Effector CD4-positive, alpha-beta T cell (primary cell): ENCODE measurements at places on chromosomes 7 and 10.
A peak's percentile ranks its signal among the peaks of the same experiment; 100 is the strongest.

- no peak for DNase-seq
Observed at GRCh38 chr10:95505641-95506040, 55.5 kb downstream of the SORBS1 start.

DNA sequence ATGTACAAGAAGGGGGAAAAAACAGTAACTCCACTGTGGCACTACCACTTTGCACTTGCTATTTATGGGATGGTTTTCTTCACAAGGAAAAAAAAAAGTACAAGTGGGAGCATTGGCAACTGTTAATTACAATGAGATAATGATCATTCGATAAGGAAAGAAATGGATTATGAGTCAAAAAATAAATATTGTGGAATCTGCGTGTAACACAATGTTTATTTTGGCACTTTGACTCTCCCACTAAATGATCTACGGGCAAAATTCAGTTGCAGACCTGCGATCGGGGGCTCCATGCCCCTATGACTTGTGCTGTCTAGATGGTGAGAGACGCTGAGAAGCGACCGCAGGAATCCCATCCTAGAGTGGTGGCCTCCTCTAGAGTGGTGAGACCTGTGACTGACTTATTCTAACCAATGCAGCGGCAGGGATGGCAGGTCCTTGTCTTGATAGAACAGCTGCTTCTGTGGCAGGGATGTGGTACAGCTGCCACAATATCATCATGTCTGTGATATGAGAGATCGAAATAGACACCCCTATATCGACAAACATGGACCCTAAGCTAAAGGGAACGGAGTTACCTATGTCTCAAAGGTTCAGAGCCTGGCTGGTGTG is 345.0 kb upstream of the KLF6 start:
- DNase-seq: no peak

DNA sequence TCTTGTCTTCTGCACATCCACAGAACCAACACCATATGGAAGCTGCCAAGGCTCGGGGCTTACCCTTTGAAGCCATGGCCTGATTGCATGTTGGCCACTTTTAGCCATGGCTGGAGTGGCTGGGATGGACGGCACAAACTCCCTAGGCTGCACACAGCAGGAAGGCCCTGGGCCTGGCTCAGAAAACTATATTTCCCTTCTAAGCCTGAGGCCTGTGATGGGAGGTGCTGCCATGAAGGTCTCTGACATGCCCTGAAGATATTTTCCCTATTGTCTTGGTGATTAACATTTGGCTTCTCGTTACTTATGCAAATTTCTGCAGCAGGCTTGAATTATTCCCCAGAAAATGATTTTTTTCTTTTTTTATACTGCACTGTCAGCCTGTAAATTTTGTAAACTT is 387.0 kb upstream of the KCND2 start:
- no peak for DNase-seq

DNA sequence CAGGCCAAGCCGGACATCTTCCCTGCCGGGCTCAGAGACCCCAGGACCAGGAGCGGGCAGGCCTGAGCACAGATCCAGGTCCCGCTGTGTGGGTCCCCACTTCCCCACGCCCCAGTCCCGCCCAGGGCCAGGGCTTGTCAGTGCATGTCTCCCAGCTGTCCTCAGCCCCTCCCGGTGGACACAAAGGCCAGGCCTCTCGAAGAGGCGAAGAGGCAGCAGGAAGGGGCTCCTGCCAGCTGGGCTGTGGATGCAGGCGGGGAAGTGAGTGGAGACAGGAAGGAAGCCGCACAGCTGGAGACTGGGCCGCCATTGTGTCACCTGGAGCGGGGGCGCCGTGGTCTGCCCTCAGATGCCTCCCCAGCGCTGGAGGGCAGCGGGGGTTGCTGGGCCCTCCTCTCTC is 4.8 kb downstream of the GRIFIN start:
- no peak for DNase-seq

GRCh38 chr7:108402865-108403264 is 53.4 kb downstream of the NRCAM start:
- DNase-seq: no peak

GRCh38 chr7:117017702-117018266 is 64.5 kb downstream of the ST7 start:
- DNase-seq: no peak

GRCh38 chr7:50531928-50532327 is 33.3 kb downstream of the DDC start:
- no peak for DNase-seq

- DNase-seq: no peak
Observed at GRCh38 chr7:19105546-19105945, 11.9 kb downstream of the TWIST1 start.

DNA sequence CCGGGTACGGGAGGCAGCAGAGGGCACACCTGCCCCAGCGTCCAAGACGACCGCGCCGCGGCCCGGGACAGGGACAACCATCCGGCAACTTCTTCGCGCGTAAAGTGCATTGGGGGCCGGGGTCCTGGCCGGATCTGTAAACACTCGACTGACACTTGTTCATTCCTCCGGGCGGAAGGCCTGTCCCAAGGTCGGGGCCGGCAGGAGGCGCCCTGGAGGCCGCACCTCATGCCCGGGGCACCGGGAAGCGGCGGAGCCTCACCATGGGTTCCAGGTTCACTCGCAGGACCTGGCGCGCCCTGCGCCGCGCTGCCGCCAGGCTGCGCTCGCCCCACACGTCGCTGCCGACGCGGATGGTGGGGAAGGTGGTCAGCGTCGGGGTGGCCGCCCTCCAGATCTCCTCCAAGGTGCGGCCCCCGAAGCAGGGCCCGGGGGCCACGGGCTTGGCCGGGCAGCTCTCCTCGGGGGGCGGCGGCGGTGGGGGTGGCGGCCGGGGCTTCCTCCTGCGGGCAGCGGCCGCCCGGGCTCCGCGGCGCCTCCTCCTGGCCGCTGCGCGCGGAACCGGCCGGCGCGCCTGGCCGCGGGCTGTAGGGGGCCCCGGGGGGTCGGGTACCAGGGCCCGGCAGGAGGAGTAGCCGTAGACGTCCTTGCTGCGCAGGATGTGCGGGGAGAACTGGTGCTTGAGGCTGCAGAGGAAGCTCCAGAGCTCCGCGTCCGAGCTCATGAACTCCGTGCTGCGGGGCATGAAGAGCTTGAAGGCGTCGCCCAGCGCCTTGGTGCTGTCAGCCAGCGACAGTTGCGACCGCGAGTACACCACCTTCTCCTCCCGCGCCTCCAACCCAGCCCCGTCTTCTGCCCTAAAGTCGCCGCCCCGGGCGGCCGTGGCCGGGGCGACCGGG is 746 bp downstream of the CCDC71L start:
- peak; percentile 50 for DNase-seq

GRCh38 chr10:94076325-94076841 is 82.7 kb downstream of the PLCE1 start:
- no peak for DNase-seq

- DNase-seq: peak; percentile 51
Observed at GRCh38 chr7:131106681-131107336, 220.9 kb upstream of the MKLN1 start.

GRCh38 chr10:79057481-79058275 is 11.1 kb upstream of the ZMIZ1 start:
- no peak for DNase-seq

DNA sequence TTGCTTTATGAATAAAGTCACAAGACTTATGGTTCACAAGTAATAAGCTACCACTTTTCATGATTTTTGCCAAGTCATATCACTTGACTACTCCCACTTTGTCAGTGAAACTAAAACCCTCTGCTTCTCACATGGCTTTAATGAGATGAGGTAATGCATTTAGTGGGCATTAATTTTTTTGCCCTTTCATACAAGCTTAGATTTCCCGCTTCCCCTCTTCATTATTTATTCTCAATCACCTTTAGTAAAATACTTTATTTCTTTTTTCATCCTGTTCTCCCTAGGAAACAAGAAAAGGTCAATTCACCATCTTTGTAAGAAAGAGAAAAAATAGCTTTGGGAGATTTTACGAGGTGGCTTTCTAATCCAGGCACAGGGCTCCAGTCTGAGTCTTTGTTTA is 109.6 kb upstream of the STARD3NL start:
- DNase-seq: no peak
